Effector CD8-positive, alpha-beta T cell (primary cell): ENCODE measurements at places on chromosomes 1 and 21.
A peak's percentile ranks its signal among the peaks of the same experiment; 100 is the strongest.

DNA sequence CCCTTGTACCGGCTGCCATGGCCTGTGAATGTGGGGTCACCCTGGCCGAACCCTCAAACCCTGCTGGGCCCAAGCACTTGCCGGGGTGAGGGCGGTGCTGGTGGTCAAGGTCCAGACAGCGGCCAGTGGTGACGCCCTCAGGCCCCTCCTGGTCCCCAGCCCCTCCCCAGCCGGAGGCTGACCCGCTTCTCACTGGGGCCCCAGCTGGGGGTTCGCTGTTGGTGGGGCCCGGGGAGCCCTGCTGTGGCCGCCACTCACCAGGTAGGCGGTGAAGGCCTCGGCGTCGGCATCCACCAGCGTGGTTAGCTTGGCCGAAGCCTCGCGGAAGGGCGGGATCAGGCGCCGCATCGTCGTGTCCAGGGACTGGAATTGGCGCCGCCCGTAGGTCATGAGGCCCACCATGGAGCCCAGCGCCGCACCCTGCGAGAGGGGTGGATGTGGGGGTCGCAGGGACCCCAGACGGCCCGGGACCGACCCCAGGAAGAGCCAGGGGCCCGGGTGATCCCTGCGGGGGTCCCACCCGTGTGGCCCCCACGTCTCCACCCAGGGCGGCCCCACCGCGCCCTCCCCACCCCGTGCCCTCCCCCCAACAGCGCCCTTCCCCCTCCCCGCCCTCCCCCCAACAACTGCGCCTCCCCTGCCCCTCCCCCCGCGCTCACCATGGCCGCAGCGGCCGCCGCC, 10.1 kb downstream of the FTCD start:
- no peak for DNase-seq

- no peak for DNase-seq
Measured at GRCh38 chr1:73029571-73029970, 747.2 kb upstream of the NEGR1 start.

- DNase-seq, result no peak
Measured at GRCh38 chr1:40058453-40059337, 18.2 kb downstream of the CAP1 start.

- no peak for DNase-seq
Measured at GRCh38 chr1:172697534-172698002, 38.7 kb downstream of the FASLG start.

GRCh38 chr1:228446852-228447251, 30.2 kb upstream of the TRIM17 start:
- DNase-seq, result no peak

DNA sequence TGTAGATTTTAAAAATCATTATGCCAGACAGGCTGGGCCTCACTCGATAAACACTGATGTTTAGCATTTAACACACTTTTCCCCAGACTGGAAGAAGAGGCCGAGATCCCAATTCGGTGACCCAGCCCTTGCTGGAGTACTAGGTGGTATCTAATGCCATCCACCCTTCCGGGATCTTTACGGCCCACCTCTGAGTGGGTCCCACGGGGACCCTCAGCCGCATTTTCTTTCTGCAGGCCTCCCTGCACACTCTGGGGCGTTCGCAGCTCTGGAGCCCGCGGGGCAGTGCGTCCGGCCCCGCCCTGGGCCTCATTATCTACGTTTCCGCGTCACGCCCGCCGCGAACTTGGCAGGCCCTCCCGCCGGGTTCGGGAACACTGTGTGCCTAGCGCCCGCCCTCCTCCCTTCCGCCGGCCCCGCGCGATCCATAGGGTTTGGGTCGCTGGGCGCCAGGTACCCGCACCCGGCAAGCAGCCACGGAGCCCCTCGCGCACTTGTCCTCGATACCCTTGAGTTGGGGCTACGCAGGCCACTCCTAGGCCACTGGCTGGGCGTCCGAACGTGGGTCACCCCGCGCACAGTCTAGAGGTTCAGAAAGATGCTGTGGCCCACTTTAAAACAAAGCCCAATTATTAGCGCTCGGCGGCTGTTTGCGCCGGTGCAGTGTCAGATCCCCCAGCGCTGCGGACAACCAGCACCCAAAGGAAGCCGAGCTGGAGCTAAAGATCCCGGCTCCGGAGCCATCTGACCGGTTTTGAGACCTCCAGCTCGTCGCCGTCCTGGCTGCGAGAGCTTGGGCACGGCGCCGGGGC, 950 bp upstream of the EVA1C start:
- peak; percentile 15 for DNase-seq

DNA sequence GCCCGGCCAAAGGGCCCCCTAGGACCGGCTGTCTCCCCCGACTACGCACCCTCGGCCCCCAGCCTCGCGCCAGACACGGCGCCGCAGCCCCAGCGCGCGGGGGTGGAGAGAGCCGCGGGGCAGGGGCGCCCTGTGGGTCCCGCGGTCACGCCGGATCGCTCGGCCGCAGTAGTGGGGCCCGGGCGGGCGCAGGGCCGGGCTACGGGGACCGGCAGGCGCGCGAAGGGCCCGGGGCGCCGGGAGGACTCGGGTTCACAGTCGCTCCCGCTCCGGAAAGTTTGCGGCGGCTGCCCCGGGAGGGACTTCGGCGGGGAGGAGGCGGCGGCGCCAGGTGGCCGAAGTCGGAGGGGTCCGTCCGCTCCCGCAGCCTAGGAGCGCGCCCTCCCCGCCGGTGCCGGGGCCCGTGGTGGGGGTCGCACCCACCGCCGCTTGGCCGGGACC, 7.1 kb upstream of the ZNF669 start:
- no peak for DNase-seq

DNA sequence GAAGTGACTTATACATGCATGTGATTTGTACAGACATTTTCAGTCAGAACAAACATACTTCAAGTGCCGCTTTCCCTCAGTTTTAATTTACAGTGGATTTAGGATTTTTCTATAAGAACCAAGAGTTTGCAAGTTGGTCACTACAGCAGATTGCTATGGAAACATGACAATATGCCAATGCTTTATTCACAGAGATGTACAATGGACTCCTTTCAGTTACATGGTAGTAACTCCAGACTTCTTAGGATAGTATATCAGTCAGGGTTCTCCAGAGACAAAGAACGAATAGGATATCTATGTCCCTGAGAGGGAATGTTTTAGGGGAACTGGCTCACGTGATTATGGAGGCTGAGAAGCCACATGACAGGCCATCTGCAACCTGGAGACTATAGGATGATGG, 27.4 kb downstream of the IFI44 start:
- DNase-seq, result no peak

- no peak for DNase-seq
Measured at GRCh38 chr1:76494807-76495206, 372.5 kb upstream of the ST6GALNAC5 start.

- no peak for DNase-seq
Measured at GRCh38 chr1:109671067-109671466, 3.2 kb downstream of the GSTM2 start.

- DNase-seq, result no peak
Measured at GRCh38 chr1:172401477-172401876, 19.0 kb upstream of the C1orf105 start.
